ENCODE measurements at places on chromosomes 5 and 9.

- DNase-seq: no peak
Observed at GRCh38 chr9:123343443-123344191, 12.4 kb upstream of the CRB2 start.

- no peak for DNase-seq
Observed at GRCh38 chr5:158903006-158903405, 196.7 kb downstream of the EBF1 start.

DNA sequence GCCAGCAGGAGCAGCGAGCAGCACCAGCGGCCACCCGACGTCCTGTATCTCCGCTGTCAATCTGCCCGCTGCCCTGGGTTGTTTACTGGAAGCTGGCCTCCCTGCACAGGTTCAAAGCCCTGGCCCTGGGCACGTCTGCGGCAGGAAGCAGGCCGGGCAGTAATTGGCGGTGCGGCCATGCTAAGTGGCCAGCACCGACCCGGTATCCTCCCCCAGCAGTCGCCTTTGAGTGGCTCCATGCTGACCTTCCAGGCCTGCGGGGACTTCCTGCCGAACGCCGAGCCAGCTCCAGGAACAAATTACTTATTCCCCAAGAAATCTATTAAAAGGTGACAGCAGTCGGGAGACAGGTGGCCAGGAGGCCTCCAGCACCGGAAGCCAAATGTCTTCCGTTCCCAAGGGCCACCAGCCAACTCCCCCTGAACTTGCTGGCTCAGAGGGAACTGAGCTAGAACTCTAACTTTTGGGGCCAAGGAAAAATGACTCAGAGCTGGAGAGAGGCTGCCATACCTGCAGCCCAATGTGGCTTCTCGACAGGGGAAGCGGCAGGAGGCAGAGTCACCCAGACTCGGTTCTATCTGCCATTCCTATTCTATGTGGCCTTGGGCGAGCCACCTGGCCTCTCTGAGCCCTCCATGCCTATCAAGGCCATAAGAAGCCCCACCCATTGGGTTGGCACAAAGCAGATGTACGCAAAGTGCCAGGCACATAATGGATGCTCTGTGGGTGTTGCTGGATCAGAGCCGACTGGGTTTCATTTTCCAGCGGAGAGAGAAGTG, 13.7 kb upstream of the PSMB7 start:
- no peak for DNase-seq

DNA sequence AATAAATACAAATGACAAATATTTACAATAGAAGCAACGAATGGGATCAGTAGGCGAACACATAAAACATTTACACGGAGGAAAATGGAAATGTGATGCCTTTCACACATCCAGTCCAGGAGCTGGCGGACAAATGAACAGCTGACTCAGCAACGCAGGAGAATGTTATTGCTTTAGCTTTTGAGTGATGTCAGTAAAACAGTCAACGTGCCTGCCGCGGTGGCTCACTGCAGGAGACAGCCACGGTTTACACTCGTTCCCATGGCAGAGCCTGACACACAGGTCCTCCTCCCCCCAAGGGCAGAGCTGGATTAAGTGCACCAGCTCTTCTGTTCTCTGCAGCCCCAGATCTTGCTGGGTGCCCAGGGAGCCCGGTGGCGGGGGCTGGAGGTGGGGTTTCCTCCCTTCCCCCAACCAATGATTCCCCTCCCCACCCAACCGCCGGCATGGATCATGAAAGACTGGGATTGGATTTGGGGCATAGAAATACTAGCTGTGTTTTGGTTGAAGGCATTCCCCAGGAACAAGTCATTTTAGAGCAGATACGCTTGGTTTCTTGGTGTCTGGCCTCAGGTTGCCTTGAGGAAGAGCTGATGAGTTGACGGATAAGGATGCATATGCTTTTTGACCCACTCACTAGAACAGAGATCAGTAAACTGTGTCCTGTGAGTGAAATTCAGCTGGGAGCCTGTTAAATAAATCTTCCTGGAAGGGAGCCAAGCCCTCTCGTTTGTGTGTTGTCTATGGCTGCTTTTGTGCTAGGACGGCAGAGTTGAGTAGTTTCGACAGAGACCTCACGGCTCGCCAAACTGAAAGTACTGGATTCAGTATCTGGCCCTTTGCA, 12.5 kb downstream of the STC2 start:
- DNase-seq: no peak

DNA sequence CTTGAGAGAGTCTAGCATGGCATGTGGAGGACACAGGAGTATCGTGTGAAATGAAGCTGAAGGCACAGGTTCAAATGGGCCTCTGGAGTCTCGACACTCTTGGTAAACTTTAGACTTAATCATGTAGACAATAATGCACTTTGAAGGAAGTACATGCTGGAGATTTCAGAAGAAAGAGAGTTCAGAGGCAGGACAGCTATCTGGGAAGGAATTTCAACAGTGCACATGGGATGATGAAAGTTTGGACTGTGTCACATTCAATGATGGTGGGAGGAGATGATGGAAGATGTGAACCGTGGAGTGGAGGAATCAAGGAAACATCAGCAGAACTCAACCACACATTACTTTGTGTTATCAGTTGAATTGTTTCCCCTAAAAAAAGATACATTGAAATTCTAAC, 88.6 kb upstream of the PAPPA start:
- DNase-seq: no peak

DNA sequence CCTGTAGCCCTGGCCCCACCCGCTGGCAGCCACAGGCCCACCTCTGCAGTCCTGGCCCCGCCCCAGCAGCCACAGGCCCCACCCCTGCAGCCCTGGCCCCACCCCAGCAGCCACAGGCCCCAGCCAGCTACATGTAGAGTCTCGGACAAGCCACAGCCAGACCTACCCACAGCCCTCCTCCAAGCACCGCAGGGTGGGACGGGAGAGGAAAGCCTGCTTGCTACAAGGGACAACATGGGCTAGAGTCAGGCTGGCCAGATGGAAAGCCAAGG, 49.5 kb upstream of the SARDH start:
- no peak for DNase-seq

GRCh38 chr5:169694091-169694625, 57.1 kb downstream of the DOCK2 start:
- DNase-seq: no peak

DNA sequence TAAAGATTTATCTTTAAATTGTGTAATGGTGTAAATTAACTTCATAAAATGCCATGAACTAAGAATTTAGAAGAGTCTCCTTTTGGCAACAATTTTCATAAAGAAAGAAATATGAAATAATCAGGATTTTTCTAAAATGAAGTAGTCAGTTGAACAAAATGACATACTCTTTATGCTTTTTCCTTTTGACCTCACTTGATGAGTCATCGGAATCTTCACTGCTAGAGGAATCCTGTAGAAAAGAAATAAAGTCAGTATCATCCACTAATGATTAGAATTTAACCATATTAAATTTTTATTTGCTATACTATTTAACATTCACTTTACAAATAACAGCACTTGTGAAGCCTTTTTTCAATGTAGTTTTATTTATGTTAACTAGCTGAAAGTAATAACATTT, 26.1 kb downstream of the CHD1 start:
- no peak for DNase-seq

- no peak for DNase-seq
Observed at GRCh38 chr5:132026516-132027008, 15.1 kb upstream of the ACSL6 start.

GRCh38 chr9:134230942-134231325, 66.6 kb upstream of the RNU6ATAC start:
- no peak for DNase-seq

GRCh38 chr5:56791396-56791795, 24.0 kb upstream of the MAP3K1 start:
- DNase-seq: no peak

DNA sequence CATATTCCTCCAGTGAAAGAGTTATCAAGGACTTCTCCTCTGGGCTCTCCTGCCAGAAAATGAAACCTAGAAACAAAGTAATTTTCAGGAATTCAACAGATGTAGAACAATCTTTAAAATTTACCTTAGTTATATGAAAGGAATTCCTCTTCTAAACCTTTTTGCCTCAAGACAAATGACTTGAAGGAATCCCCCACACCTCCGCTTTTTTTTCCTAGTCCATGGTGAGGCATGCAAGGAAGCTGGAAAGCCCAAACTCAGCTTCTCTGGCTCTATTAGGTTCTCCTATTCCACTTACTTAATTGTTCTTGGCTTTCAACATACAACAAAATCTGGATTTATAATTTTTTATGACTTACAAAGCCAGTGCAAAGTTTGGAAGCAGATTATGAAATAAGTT, 27.2 kb downstream of the C6 start:
- no peak for DNase-seq

DNA sequence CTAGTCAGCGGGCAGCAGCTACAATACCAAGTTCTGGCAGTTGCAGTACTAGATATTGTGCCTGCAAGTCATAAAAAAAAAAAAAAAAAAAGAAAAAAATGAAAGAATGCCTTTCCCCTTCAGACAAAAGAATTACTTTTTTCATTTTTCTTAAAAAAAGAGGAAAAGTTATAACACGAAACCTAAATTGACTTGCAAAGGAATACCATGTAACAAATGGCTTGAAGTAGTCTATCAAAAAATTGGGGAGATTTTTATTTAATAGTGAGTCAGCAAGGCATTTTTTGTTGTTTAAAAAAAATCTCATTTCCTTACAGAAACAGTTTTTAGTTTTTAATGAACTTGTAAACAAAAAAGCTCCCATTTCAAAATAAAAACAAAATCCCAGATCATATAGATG, 55.6 kb downstream of the CSNK1A1 start:
- DNase-seq: no peak

DNA sequence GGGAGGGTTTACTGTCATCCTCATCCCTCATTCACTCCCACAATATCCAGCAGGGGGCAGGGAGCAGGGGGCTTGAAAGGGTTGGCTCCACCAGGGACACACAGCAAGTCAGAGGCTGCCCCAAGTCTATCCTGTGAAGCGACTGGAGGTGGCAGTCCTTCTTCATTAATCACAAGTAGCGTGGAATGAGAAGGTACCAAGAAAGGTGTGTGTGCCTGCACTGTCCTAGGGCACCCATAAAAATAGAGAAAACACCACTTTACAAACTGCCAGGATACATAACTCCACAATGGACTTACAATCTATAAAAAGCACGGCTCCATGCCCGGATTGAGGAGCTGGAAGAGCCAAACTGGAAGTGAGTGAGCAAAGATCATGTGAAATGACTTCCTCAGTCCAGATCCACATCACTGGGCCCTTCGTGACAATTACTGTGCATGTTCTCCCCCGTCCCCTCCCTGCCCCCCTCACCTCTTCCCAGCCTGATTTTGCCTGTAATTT, 183.9 kb downstream of the SLIT3 start:
- DNase-seq: no peak

DNA sequence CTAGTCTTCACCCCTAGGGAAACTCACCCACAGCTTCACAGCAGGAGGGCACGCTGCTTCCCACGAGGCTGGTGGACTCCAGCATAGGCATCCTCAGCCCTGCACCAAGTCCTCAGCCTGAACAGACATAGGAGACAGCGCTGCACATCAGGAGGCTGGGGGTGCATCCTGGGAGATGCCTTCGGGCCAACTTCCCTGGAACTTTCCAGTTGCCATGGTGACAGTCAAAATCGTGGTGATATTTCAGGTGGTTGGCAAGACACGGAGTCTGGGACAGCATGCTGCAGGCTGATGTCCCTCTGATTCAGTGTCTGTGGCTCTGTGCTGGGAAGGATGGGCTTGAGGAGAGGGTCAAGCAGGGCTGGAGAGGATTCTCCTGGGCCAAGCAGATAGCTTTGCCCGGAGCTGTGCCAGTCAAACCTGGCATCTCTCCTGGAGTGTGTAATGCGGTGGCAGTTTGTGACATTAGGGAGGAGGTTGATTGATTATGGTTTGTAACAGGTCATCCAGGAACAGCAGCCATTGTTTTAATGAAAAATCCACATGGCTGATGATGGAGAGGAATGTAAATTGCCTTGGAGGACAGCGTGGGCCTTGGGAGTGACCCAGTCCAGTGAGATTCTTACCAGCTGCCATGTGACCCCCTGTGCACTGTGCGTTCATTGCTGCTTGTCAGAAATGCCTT, 35.6 kb upstream of the SEMA4D start:
- no peak for DNase-seq

DNA sequence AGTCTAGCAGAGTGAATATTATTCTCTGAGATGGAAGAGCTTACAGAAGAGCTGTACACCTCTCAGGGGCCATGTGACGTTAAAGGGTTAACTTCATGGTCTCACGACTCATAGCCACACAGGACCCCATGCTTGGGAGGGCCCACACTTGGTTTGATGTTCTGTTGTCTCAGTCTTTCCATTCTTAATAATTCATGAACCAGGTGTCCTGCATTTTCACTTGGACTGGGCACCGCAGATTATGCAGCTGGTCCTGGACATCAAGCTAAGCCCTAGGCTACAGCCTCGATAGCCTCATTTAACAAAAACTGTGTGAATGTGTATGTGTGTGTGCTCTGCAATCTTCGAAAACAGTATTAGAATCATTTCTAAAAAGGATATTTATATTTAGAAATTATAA, 323.5 kb downstream of the PLK2 start:
- no peak for DNase-seq

- DNase-seq: no peak
Observed at GRCh38 chr9:75599126-75599525, 291.3 kb upstream of the PCSK5 start.

DNA sequence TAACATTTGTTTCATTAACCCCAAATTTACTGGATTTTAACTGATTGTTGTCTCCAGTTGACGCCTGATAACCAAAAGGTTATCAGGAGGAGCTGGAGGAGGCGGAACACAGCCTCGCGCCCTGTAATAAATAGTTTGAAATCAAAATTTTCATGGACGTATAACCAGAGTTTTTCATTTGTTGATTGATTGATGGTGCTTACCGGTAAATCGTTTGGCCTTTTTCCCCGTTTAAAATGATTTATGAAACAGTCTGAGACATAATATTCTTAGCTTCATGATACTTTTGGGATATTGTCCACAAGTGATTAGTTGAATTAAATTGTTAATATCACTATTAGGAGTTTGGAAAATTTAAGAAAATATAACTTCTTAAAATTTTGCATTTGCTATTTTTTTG, 1.7 kb downstream of the FOCAD start:
- DNase-seq: no peak

DNA sequence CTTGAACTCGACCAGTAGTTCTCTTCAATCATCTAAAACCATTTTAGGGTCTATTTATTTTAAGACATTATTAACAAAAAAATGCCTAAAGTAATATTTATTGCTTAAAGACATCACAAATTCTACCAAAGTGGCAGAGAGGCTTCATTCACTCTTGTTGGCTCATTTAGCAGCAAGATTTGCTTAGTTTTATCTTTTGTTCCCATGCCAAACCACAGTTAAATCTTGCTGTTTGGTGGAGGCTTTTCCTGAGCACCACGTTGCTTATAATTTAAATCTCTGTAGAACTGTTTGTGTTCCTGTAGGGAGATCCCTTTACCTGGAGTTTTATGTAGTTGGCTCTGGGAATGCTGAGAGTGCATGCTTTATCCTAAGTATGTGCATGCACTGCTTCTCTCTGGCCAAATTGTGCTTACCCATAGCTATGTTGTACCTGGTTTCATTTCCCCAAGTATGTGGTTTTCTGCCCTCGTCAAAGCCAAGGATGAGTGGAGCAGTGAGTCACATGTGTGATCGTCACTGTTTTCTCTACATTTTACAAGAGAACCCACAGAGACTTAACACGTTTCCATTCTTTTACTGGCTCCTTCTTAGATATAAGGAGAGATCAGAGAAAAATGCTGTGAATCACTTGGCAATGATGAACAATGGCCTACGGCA, 42.1 kb upstream of the MAST4 start:
- no peak for DNase-seq

- DNase-seq: no peak
Observed at GRCh38 chr5:38723426-38723825, 122.4 kb upstream of the OSMR start.

Measured in central memory CD8-positive, alpha-beta T cell (primary cell).